Ureter (tissue), 1 donor: ENCODE measurements at places on chromosomes 1 and 21. TPM values are rescaled to one million over a fixed set of nuclear protein-coding genes. Genes with fewer than 3 reads are reported as not detected.

DNA sequence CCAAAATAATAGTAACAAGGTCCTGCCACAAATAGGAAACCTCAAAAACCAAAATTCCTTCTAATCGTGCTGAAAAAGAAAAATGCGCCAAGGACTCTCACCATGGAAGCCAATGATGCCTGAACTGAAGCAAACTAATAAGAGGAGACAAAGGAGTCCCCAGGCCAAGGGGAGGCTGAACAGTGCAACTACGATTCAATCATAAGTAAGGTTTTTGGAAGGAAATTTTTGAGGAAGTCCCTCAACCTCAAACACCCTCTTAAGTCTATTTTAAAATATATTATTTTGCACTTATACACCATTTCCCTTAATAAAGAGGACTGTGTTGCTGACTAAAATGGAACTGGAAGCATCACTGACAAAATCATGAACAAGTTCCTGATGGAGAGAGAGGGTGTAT lies 1.7 kb upstream of the ARHGAP29 start:
- DNase-seq, result no peak

GRCh38 chr21:42592156-42592820 lies 61.1 kb upstream of the PDE9A start:
- DNase-seq, result no peak

The AADACL4 gene
- not detected for total RNA-seq

DNA sequence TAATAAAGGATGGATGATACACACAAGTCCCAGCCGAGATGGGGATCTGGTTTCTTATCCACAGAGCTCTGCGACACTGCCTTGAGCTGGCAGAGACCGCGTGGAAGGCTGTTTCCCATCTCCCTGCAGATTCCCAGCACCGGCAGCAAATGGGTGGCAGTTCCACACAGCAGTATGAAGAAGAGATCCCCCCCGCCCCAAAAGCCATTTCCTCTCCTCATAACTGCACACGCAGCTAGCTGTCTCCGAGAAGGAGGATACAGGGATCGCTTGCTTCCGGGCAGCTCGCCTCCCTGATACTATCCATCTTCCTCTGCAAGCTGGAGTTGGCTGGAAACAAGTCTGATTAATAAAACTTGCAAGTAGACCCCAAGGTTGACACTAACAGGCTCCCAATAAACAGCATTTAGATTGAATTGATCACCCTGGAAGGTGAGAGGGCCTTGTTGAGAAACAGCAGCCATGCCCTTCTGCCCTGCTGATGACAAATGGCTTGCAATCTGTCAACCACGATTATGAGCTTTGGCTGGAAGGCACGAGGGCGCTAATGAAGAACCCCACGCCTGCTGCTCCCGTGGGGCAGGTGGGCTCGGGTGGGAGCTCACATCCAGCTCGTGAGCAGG lies 642.3 kb downstream of the AJAP1 start:
- no peak for DNase-seq

DNA sequence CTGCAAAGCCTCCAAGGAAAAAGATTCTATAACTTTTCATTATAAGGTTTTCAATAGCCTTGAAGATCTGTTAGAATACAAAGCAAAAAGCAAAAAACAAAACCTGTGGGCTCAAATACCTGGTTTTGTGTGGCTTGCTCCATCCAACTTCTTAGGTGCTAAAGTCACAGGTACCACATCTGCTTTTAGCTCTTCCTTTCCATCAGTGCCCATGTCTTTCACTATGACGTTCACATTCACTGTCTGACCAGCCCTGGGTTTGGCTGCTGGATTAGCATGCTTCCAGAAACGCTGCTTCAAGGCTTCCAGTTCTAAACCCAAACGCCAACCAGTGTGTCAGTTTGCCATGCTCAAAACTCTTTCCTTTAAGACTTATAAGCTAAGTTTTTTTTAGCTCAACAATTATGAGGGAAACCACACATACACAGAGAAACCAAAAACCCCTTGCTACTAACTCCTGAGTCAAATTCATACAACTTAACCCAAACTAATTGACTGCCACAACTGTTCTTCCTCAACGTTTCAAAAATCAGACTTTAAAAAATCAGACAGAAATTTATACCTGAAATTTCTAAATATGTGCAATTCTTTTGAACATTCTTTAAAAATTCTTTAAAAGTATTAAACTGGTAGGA lies 16.0 kb downstream of the CLSPN start:
- no peak for DNase-seq

- no peak for DNase-seq
Measured at GRCh38 chr1:183757061-183757460, 47.9 kb upstream of the RGL1 start.

The LYPD8 gene
- not detected for total RNA-seq

DNA sequence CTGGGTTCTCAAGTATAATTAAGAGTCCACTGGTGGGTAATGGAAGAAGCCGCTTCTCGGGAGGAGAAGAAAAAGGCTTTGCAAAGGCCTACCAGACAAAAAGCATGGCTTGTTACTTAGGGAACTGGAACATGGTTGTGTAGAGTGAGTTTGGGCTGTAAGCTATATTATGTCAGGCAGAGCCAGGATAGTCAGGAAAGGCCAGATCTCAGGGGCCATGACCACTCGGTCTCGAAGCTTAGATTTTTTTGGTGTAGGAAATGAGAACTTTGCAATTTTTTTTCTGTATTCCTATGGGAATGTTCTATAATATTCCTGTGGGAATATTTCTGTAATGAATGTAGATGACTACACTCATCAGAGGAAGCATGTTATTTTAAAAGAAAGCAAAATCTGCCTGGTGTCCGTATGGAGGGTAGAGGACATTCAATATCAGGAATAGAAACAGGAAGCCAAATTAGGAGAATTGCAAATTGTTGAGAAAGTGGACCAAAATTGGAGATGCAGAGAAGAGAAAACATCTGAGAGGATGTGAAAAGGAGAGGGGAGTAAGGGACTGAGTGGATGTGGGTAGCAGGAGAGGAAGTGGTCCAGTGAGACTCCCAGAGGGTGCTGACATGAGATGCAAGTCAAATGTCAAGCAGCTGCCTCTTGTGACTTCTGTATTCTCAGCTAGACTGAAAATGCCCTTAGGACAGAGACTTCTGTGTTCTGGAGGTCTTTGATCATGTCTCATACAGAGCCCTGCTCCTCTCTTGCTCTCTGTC lies 45.2 kb upstream of the HAO2 start:
- DNase-seq, result no peak

DNA sequence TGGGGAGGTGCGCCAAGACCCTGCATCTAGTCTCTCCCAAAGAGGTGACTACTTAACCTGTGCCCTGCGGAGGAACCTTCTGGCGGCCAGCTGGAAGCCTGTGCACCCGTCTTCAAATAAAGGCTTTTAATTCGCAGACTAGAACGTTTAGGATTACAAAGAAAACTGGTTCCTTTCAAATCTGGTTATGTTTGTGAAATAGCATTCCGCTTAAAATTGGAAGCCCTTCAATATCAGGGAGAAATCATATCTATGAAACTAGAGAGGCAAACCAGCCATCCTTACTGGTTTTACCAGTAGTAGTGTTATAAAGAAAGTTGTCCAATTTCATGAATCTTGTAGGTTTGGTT lies 250.8 kb downstream of the FAM72C start:
- DNase-seq, result no peak

The FCGR3B gene
- 1.6 TPM for total RNA-seq

The POMGNT1 gene
- 99.6 TPM for total RNA-seq

The CHML gene
- total RNA-seq, result 4.6 TPM

- no peak for DNase-seq
Measured at GRCh38 chr1:194568610-194569009, 1382.2 kb upstream of the B3GALT2 start.

GRCh38 chr1:186207391-186208085 lies 167.5 kb downstream of the TPR start:
- DNase-seq, result no peak

The ADGRB2 gene
- 7.5 TPM for total RNA-seq

The PSRC1 gene
- total RNA-seq, result 3.1 TPM

DNA sequence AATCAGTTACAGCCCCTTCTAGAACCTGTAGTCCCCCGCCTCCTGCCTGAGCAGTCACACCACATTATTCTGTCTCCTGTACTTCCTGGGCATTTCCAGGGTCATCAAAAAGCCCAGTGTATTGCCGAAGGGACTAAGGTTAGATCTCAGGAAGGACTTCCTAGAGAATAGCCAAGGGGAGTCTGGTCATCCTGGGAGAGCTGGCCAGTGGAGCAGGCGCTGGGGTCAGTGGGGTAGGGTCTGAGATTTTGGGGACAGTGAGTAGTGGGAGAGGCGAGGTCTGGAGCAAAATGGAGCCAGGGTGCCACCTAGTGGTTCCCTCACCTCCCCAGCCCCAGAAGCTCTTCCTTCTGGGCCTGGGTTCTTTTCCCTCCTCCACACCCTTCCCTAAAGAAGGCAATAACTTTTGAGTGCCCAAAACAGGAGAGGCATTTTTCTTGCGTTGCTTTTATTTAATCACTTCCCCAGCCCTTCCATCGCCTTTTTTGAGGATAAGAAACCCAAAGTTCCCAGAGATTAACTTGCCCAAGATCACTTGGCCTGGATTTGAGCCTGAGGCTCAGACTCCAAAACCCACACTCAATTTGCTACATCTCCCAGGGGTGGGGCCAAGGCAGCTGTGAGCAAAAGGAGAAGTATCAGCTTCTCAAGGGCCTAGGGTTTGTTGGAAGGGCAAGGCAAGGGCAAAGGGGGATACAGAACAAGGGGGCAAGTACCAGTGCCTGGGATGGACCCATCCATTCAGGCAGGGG lies 7.3 kb upstream of the PMVK start:
- no peak for DNase-seq

DNA sequence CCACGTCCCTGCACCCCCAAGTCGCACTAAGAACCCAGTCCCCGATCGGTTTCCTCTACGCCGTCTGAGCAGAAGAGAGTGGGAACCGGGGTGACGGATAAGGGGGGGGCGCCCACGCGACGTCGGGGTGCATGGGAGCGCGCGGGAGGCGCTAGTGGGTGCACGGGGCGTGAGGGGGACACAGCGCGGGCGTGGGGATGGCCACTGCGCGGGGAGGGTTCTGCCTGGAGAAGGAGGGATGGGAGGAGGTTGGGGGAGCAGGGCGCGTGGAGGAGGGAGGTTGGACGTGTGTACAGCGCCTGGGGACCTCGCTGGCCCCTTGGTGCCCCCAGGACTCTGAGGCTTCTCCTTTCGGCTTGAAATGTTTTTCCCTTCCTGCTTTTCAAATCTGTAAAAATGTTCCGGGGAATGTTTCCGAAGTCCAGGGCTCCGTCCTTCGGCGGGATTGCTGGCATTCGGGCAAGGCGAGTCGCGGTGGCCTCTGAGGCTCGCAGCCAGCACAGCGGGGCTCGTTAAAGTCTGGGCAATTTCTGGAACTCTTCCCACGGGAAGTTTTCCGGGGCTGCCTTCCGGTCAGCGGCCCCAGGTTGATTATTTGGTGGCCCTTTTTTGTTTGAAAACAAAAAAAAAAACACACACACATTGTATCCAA lies 13.1 kb downstream of the RNF220 start:
- DNase-seq, result no peak

- DNase-seq, result peak; percentile 93
Measured at GRCh38 chr1:27659497-27660299, 12.3 kb downstream of the IFI6 start.

DNA sequence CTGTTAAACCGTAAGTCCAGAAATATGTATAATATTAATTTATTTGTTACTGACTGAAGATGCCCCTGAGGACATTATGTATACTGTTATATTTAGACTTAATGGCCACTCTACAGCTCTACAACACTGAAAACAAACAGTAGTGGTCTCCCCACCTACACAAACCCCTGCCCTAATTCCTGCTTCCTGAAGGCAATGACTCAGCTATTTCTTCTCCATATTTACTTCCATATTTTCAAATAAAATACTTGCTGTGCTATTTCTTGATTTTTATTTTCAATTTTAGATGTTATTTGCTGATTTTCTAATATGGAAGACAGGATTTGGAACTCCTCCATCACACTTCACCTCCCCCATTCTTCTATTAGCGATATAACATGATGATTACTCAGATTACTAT lies 97.6 kb downstream of the PCNX2 start:
- no peak for DNase-seq

DNA sequence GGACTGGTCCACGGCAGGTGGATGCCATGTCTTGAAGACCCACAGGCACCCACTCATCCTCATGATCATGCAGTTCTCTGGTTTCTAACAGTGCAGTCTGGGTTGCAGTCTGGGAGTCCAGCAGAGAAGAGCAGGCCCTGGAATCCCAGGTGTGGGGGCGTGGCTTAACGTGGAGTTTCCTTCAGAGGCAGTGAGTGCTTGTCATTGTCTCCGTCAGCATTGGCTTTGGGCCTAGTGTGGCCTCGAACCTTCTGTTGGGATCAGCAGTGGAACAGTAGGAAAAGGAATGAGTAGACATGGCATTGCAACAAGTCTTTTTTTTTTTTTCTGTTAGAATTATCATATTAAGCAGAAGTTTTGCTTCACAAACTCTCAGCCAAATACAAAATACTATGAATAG lies 12.8 kb downstream of the LGALS8 start:
- no peak for DNase-seq

The CD2 gene
- 7.1 TPM for total RNA-seq

DNA sequence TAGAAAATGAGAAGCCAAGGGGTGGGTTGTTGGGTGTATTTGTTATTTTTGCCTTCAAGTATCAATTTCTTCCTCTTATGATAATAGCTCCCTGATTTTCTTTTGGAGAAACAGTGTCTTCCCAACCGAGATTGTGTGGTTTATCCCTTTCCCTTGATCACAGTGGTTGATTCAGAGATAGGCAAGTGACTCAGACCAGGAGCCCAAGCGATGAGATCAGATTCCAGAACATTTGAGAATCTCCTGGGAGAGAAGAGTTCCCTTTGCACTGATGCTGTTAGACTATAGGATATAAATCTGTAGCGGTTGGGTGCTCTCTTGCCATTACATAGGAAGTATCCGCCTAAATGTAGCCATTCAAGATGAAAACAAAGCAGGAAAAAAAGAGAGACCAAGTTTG lies 90.1 kb upstream of the WDR26 start:
- DNase-seq, result no peak

- no peak for DNase-seq
Measured at GRCh38 chr1:161196521-161197451, 2.1 kb downstream of the ADAMTS4 start.

The ADAMTSL4 gene
- total RNA-seq, result 48.2 TPM

DNA sequence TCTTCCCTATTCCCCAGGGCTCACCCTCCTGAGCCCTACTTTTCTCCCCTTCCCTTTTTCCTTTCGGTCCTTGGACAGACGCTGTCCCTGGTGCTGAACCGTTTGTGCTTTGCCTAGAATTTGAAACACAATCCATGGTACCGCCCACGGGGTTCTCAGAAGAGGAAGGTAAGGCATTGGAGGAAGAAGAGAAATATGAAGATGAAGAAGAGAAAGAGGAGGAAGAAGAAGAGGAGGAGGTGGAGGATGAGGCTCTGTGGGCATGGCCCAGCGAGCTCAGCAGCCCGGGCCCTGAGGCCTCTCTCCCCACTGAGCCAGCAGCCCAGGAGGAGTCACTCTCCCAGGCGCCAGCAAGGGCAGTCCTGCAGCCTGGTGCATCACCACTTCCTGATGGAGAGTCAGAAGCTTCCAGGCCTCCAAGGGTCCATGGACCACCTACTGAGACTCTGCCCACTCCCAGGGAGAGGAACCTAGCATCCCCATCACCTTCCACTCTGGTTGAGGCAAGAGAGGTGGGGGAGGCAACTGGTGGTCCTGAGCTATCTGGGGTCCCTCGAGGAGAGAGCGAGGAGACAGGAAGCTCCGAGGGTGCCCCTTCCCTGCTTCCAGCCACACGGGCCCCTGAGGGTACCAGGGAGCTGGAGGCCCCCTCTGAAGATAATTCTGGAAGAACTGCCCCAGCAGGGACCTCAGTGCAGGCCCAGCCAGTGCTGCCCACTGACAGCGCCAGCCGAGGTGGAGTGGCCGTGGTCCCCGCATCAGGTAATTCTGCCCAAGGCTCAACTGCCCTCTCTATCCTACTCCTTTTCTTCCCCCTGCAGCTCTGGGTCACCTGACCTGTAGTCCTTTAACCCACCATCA lies 10.4 kb downstream of the BCAN start:
- DNase-seq, result no peak

The KIRREL1 gene
- total RNA-seq, result 19.7 TPM
